ENCODE measurements at places on chromosomes 6 and 20.

GRCh38 chr20:48879612-48880245, 41.8 kb upstream of the ARFGEF2 start:
- DNase-seq: no peak

DNA sequence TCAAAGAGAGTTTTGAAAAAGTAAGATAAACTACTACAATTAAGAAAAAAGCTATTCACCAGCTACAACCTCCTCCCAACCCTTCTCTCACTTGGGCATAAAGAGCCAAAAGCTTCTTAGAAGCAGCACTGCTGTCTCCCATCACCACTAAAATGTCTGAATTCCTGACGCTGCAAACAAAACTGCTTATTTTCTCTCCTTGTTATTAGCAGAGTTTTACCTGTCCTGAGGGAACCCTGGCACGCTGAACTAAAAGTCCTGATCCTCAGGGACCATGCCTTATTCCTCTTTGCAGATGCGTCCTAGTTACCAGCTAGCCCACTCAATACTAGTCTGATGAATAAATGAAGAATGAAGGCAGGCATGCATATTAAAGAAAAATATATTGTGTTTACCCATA, 1.1 kb downstream of the HACE1 start:
- peak; percentile 21 for DNase-seq

DNA sequence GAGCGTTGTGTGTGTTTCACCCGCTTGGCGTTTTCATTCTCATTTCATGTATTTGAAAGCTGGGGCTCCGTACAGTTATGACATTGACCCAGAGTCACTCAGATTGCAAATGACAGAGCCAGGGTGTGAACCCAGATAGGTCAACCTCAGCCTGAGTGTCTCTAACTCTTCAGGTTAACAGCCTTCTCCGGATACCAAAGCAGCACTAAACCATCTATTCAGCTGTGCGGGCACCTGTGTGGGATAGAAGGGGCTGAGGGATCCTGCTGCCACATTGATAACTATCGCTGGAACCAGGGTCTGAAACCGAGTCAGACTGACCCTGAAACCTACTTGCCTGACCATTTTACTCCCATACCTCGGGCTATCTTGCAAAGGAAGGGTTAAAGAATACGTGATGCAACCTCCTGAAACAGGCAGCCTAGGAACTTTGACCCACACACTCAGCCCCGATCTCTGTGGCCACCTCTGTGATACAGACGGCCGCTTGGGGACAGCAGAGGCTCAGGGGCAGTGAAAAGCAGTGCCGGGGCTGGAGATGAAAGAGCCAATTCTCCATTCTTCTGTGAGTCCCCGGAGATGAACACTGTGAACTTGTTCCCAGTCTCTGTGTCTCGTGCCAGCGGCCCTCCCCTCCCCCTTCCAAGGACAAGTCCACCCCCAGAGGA, 233.5 kb upstream of the QKI start:
- peak; percentile 38 for DNase-seq

- DNase-seq: no peak
Measured at GRCh38 chr6:137910424-137910834, 43.4 kb downstream of the TNFAIP3 start.

- DNase-seq: no peak
Measured at GRCh38 chr20:37464611-37465010, 56.4 kb upstream of the NNAT start.

DNA sequence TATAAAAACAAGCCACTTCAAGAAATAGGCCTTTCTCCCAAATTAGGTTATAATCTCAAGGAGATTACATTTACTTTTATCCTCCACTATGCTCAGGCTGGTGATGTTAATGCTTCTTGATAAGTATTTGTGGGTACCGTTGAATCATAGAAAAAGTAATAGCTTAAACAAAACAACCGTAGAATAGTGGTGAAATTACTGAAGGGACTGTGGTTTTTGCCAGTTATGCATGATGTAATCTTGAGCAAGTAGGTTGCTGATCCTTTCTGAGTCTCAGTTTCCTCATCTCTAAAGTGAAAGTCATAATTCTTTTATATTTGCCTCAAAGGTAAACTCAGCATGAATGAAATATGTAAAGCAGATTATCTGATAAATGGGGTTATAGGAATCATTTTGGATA, 187.3 kb upstream of the JAG1 start:
- no peak for DNase-seq

DNA sequence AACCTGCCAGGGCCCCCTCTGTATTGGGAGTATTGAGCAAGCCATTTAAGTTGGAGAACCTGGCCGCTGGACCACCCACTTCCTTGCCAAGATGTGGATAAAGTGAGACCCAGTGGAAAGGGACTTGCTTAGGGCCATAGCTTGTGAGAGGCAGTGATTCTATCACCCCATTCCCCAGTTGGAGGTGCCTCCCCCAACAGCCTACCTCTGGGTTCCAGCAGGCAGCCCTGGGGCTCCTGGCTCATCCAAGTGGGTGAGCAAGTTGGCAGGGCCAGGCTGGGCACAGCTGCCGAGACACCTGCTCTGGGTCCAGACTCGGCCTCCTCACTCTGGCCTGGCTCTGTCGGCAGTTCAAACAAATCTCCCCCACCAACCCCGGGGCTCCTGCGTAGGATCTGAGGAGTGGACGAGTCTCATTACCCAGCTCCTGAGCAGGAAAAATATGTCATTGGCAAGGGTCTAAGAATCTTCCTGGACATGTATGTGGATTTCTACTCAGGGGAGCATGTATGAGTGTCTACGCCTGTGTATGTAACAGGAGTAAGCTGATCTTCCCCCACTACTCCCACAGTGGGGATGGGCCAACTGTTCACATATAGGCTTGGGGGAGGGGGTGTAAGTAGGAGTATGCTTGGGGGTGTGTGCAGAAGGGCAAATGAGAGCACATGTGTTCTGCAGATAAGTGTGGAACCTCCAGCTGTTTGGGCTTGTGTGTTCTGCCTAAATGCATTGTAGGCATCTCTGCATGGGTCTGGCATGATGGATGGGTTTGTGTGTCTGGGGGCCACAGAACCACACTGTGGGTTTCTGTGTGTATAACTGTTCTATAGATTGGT, 1.9 kb downstream of the ID1 start:
- DNase-seq: peak; percentile 26

- no peak for DNase-seq
Measured at GRCh38 chr20:57236813-57237584, 29.4 kb downstream of the BMP7 start.

DNA sequence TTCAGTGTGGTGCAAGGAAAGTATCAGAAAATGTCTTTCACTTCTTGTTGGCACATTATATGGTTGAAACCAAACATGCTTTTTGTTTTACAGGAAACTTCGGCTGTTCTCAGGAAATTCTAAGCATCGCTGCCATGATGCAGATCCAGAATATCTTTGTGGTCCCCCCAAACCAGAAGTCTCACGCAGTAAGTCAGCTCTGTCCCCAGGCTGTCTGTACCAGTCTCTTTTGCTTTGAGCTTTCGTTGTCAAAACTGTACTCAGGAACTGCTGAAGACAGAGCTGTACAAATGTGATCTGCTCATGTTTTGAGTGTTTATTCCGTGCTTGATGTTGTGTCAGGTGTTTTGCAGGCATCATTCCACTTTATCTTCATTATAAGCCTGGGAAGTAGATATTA, 59.6 kb downstream of the DHX35 start:
- DNase-seq: no peak

DNA sequence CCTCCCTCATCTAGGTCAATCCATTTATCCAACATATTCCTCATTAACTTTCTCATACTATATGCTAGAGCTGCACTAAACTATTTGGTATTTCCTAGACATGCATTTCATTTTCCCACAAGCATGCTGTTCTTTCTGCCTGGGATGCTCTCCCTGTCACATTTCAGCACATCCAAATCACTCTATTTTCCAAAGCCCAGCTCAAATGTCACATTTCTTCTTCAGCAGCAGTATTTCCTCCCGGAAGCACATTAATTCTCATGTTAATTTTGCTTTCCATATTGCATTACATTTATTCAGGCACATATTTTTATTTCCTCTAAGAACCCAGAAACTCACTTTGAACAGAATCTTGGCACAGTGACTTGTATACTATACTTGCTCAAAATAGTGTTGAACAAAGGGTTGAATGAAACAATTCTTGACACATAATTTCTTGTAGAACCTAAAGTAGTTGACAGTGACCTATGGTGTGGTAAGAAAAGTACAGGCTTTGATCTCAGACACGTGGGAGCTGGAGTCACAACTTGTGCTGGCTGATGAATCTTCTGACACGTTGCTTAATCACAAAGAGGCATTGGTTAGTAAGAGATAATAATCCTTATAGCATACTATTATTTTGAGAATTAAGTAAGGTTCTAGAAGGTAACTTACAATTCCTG, 30.8 kb upstream of the CD2AP start:
- DNase-seq: no peak

- DNase-seq: peak; percentile 36
Measured at GRCh38 chr20:47350181-47350550, 6.3 kb downstream of the ZMYND8 start.

DNA sequence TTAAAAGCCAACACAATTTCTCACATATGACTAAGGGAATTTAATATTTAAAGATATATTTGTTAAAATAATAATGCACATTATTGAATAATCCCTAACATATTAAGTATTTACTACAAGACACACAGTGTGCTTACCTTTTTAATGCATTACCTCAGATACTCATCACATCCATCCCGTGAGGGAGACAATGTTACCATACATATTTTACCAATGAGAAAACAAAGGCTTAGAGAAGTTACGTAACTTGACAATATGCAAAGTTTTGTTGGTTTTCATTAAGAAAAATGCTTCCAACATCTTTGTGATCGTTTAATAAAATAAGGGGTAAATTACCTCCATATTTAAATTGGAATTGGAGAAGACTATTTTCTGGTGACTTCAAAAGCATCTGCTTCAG, 4.3 kb downstream of the IFNGR1 start:
- no peak for DNase-seq

DNA sequence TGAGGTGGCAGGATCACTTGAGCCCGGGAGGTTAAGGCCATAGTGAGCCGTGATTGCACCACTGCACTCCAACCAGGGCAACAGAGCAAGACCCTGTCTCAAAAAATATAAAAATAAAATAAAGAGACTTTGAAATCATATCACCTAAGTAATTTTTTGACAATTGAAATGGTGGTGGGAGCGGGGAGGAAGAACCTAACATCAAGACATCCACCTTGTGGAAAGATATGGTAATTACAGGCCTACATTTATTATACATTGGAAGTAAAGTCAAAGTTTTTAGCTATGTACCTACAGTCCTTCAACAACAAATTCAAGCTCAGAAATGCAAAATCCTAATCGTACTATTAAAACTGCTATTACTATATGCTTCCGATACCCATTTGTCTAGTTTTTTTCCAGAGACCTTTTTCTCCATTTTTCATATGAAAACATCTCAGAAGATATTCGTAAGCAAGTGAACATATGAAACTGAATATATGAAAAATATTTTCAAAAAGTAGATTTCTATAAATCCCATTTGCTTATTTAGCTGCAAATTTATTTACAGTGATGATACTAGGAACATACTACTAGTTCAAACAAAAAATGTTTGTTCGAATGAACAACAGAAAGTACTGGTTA, 83.3 kb downstream of the SYCP2 start:
- peak; percentile 41 for DNase-seq

GRCh38 chr6:110319381-110319780, 38.8 kb downstream of the METTL24 start:
- DNase-seq: no peak

GRCh38 chr6:15425947-15426346, 180.1 kb downstream of the JARID2 start:
- DNase-seq: no peak

DNA sequence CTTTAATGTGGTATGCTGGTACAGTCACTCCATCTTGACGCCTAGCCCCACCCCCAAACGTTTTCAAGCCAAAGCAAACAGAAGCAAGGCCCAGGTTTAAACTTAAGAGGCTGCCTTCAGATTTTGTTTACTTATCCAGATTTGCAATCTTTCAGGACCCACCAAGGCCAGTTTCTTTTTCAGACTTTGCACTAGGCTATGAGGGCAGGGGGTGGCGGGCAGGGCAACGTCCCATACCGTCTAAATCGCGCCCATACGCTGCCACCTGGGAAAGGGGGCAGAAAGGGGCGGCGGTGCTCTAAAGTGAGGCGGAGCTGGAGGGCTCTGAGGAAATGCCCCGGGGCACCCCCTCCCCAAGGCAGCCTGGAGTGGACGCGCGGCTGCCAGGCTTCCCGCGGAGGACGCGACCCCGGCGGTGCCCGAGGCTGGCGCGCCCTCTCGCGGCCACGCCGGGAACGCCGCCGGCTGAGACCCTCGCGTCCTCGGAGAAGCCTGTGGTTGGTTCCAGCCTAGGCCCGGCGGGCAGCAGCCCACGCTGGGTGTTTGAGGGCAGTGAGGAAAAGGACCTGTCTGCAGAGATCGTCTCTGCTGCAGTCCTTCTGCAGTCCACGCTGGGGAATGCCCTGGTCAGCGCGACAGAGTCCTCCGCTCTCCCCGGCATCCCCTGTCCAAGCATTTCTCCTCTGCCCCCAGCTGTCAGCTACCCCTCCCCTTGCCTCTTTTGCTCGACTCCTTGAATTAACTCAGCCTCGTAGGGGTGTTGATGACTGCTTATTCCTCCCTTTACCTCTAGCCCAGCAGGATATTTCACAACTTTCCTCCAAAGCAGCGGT, 129.2 kb upstream of the PRND start:
- DNase-seq: peak; percentile 77

- DNase-seq: no peak
Measured at GRCh38 chr6:163600331-163600730, 185.8 kb downstream of the QKI start.

DNA sequence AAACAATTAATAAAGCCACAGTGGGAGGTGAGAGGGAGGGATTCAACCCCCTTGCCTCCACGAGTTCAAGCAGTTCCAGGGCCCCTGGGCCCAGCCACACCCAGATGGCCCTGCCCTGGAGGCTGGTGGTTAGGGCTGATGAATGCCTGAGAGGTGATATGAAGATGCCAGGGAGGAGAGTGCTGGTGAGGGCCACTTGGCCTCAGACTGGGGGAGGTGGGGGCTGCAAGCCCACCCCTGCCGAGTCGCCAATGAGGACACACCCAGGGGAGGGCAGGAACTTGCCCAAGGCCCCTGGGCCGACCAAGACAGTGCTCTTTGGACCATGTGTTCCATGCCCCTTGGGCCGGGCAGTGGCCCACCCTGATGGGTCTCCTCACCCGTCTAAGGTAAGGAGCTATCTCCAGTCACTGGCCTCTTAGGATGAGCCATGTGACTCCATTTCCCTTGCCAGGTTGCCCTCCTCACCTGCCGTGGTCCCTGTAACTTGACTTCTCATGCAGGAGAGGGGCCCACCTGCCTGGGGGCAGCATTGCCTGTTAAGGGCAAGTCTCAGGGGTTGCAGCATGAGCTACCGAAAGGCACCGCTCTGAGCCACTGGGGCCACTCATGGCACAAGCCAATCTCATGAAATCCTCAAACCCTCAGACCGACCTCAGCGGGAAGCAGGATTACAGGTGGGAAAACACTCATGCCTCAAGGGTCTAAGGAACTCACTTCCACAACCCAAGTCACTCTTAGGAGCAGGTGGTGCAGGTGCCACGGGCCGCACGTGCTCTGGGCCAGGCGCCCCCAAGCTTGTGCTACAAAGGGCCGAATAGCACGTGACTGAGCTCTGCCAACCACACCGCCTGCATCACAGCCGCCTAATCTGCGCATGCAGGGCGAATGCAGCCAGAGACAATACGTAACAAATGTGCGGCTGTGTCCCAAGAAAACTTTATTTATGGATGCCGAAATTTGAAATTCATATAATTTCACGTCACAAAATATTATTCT, 147.4 kb upstream of the MLN start:
- no peak for DNase-seq

- DNase-seq: peak; percentile 83
Measured at GRCh38 chr6:32816746-32817204, at the start of gene HLA-DOB. HLA-DOB (minus strand) TSS chr6:32817002; CDS start chr6:32816951, 51 bp downstream.
